ENCODE measurements at places on chromosomes 11 and 22.

- no peak for DNase-seq
These were observed 168.8 kb upstream of the SYT13 start for GRCh38 chr11:45454917-45455401.

DNA sequence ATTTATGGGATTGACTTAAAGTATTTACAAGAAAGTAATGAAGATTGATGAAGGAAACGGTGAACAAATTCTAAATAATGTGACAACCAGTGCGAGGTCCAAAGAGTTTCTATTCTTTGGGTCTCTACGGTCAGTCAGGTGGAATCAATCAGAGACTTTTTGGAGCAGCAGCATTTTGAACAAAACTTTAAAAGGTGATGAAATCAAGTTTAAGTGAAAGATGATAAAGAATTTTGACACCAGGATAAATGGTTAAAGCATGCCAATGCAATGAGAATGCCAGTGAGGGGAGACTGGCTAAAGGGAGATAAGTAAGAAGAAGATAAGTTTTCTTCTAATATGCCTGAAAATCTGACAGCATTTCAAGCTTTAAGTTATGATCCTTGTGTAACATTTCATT lies 67.9 kb downstream of the DCUN1D5 start:
- no peak for DNase-seq

- DNase-seq: no peak
These were observed 871 bp upstream of the TOLLIP start for GRCh38 chr11:1310318-1310687.

DNA sequence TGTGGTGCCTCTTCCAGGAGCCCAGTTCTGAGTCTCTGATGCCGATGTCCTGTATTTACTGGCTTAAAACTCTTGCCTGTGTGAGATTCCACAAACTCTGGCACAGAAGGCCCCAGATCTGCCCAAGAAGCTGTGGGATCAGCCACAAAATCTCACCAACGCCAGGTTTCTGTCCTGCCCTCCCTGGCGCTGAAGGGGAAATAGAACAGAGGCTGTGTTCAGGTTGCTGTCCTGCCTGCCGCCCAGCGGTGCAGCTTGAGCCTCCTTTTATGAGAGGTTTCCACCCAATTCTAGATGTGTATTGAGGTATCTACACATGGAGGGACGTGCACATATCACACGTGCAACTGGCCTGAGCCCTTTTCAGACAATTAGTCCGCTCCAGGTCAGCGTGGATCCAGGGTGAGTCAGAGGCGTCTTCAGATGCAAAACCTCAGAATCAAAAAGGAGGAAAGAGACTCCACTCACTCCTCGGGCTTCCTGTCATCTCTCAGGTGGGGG lies 2.2 kb downstream of the TMEM80 start:
- DNase-seq: no peak

GRCh38 chr11:57643802-57644201 lies 5.9 kb downstream of the YPEL4 start:
- no peak for DNase-seq

DNA sequence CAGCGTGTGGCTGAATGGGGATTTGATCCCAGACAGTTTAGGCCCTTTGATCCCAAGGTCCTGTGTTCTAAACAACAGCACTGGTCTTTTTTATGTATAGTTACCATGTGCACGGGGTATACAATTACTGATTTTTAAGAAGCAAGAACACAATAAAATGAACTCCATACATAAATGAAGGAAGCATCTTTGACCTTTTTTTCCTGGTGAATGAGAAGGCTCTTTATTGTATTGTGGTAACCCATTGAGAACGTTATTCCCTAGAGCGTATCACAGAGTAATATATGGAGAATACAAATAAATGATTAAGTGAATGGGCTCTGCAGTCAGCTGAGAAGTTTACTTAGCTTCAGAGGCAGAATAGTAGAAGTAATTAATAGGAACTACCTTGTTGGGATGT lies 563.6 kb downstream of the NTM start:
- DNase-seq: no peak

DNA sequence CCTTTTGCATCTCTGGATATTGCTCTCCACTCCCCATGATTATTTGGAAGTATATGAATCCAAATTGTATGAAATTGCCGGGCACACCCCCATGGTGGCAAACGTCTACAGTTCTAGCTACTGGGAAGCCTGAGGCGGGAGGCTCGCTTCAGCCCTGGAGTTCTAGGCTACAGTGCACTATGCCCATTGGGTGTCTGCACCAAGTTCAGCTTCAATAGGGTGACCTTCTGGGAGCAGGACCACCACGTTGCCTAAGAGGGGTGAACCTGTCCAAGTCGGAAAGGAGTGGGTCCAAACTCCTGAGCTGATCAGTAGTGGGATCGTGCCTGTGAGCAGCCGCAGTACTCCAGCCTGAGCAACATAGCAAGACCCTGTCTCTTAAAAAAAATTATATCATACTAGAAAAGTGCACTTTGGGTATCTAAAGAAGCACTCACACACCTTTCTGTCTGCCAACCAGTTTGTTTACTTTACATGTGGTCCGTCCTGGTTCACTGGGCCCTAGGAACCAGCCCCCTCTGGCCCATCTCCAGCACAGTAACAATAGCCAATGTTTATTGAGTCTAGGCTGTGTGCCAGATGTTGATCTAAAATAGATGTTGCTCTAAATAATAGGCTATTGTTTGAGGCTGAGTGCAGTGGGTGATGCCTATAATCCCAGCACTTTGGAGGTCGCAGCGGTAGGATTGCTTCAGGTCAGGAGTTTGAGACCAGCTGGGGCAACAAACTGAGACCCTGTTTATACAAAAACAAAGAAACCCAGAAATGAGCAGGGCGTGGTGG lies 16.4 kb upstream of the KAT5 start:
- DNase-seq: no peak

DNA sequence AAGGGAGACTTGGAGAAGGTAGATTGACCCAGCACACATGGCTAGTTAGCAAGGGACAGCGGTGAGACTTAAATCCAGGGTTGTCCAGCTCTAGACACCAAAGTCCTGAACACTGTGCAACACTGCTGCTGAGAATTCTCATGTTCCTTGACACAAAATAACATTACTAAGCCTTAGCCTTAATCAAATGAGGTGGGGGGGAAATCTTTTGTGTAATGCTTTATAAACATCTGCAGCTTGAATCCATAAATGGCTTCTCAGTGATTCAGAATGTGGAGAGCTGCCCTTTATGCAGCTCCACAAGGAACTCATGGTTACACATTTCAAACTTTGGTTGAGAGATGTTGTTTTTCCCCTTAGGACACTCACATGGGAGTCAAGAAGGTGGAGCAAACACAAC lies 80.0 kb downstream of the CD44 start:
- DNase-seq: no peak

DNA sequence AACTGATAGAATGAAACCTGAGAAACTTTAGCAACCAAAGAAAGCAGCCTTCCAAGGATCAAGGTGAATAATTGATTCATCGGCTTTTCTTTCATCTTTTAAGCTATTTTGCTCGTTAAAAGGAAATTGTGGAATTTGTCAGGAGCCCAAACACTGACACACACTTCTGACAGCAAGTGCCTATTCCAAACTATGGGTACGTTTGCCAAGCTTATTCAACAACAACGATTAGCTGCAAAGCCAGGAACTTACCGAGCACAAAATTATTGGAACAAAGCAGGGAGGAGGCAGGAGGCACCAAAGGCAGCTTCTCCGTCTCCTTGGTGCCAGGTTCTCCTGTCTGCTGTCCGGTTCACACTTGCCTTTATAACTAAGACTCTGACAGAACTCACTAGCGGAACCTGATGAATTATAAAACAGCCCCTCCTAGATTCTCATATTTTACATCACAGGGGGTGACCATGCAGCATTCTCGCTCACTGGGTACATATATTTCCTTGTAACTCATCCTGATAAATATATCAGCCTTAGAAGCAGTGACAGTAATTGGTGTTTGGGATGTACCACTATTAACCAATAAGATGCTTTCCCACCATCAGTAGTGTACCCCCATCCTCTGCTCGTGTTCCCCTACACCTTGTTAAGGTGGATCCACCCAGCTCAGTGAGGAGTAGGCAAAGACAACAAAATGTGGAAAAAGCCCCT lies 395.9 kb upstream of the CCDC90B start:
- no peak for DNase-seq

- DNase-seq: no peak
These were observed 64.7 kb upstream of the LIN7C start for GRCh38 chr11:27571154-27571810.

GRCh38 chr11:63765688-63766241 lies 2.8 kb downstream of the ZFTA start:
- DNase-seq: no peak

DNA sequence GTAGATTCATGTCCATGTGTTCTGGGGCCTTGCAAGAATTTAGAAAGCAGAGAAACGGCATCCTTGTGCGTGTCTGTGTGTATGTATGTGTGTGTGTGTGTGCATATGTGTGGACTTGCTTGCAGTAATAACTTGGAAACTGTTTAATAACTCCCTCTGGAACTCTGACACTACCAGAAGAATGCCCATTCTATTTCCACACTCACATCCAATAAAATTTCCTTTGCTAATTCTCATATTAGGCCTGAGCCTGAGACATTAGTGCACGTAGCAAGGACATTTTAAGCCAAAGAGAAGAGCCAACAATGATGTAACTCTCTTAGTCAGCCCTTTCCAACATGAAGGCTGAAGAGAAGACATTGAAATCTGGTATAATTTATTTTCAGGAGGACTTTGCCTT lies 3.2 kb downstream of the OR4D6 start:
- no peak for DNase-seq

GRCh38 chr11:77750394-77751156 lies 69.9 kb downstream of the RSF1 start:
- no peak for DNase-seq

GRCh38 chr11:76808996-76809395 lies 25.8 kb downstream of the TSKU start:
- peak; percentile 32 for DNase-seq

- DNase-seq: no peak
These were observed 220.6 kb upstream of the ISX start for GRCh38 chr22:34845391-34845790.

DNA sequence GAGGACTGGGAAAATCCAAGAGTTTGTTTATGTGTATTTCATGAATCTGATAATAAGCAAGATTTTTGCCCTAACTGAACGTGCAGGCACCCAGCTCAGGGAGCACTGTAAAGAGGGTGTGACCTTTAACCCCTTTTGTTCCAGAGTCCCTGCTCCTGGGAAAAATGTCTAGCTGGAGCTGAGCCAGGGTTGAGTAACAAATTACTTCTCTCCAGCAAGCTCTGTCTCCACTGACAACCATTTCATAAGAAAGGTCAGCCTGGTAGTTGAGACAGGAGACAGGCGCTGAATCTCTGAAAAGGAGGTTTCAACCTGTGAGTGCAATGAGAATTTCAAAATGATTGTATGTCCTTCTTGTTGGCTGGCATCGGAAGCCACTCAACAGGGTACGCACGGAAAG lies 156.4 kb upstream of the NARS2 start:
- no peak for DNase-seq

GRCh38 chr11:128323381-128323780 lies 264.0 kb downstream of the ETS1 start:
- no peak for DNase-seq

DNA sequence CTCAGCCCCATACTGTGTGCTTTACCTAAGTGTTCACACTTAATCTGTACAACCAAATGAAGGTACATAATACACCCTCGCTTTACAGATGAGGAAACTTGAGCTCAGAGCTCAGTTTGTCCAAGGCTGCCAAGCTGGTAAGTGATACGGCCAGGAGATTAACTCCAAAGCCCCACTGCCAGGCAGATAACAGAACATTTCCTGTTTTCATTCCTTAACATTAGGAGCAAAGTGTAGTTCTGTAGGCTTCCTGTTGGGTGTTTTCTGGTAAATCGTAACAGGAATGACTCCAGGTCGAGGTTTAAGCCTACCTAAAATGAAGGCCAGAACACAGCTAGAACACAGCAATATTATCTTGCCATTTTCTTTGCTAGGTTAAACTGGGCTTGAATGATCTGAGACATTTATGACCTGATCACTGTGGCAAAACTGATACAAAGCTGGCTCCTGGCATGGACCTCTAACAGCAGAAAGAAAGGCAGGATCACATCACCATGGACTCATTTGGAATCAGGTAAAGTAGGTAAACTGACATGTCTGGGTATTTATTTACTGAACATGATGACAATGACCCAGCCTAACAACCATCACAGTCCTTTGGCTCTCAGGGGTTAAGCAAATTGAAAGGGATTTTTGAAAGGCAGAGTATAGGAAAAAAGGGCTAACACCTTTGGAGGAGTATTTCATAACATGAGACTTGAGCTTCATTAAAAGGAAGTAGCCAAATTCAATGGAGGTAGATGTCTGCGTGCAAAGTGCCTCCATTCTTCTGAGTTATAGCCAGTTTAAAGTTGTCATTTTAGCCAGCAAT lies 3.9 kb upstream of the NUP50 start:
- DNase-seq: no peak

- peak; percentile 82 for DNase-seq
These were observed 36.9 kb upstream of the GNB1L start for GRCh38 chr22:19891317-19892256.

DNA sequence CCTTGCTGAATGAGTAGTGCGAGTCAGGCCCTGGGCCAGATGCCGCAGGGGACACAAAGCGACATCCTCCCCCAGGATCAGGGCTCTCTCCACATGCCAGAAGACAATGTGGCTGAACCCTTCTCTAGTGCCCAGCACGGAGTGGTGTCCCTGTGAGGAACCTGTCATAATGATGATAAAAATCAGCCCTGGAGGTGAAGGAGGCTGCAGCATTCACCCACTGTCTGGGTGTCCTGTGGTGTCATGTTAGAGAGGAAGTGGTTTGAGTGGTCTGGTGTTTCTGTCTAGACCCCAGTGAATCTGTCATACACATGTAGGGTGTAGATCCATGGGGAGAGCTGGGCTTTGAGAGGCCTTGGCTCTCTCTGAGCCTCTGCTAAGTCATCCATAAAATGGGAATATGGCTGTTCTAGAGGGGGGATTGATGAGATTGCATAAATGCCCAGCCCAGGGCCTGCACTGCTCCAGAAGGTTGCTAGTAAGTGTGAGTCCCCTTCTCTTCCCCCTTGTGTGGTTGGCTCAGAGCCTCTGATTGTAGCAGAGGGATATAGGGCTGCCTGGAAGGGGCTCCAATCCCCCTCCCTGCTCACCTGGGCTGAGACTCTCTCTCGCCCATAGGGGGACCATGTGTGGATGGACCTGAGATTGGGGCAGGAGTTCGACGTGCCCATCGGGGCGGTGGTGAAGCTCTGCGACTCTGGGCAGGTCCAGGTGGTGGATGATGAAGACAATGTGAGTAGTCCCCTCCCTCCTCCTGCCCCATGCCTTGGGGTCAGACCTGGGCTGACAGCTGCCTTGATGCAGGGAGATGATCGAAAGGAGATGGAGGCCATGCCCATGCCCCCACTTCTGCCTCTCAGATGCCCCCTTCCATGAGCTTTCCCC lies 14.3 kb downstream of the MYO7A start:
- DNase-seq: no peak

Measured in activated CD8-positive, alpha-beta memory T cell treated with anti-CD3 and anti-CD28 coated beads, Interleukin-2, amount 50 U/mL, for 48 hours (primary cell).